Caco-2 (cell line): ENCODE measurements at places on chromosomes 12 and 14. TPM values are rescaled to one million over a fixed set of nuclear protein-coding genes. Genes with fewer than 3 reads are reported as not detected.

SLIRP gene
- 204 and 208 TPM in 2 replicates for total RNA-seq

SMCO3 gene
- not detected in 2 replicates for total RNA-seq

SYT1 gene
- 0.39 and 1.2 TPM in 2 replicates for total RNA-seq

GALNT4 gene
- total RNA-seq = 6.6 and 7.2 TPM in 2 replicates

DNA sequence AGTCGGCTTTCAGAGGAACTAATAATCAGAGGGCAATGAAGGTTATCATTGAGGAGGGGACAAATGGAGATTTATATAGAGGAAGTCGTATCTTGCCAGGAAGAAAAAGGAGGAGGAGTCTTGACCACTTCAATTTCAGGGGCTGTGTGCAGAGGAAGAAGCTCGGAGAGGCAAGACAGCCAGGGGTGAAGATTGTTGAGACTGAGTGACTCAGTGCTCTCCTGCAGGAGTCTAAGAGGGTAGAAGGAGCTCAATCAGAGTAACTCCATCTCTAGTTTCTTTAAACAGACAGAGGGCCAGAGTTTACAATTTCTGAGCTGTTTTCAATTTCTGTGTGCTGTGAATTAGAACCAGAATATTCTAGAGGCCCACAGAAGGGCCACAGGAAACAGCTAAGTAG lies 439.3 kb upstream of the PRICKLE1 start:
- no peak for DNase-seq

DNA sequence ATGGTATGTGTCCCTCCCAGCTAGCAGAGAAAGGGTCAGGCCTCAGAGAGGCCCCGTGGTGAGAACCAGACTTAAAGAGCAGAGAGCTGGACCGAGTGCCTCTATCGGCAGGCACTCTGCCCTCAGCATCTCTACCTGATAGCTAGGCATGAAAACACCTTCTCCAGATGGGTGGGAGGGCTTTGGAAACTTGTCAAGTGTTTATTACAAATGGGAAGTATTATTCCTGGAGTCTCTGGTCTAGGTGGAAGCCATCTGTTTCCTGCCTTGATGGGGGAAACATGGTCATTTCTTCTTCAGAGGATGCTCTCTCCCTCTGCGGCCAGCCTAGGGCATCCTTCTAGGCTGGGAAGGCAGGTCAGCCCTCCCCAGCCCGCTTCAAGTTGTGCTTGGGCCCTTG lies 2.3 kb downstream of the TMEM63C start:
- no peak for DNase-seq

GRCh38 chr12:79887890-79888289 lies 47.0 kb downstream of the PPP1R12A start:
- DNase-seq = no peak
